Fibroblast of pulmonary artery (primary cell): ENCODE measurements at places on chromosomes 6 and 20.

- DNase-seq = no peak
Observed at GRCh38 chr6:87136963-87137362, 18.4 kb upstream of the ZNF292 start.

- no peak for DNase-seq
Observed at GRCh38 chr6:1094306-1094705, 217.6 kb upstream of the FOXQ1 start.

GRCh38 chr20:17646209-17646960 is 35.7 kb downstream of the RRBP1 start:
- no peak for DNase-seq

DNA sequence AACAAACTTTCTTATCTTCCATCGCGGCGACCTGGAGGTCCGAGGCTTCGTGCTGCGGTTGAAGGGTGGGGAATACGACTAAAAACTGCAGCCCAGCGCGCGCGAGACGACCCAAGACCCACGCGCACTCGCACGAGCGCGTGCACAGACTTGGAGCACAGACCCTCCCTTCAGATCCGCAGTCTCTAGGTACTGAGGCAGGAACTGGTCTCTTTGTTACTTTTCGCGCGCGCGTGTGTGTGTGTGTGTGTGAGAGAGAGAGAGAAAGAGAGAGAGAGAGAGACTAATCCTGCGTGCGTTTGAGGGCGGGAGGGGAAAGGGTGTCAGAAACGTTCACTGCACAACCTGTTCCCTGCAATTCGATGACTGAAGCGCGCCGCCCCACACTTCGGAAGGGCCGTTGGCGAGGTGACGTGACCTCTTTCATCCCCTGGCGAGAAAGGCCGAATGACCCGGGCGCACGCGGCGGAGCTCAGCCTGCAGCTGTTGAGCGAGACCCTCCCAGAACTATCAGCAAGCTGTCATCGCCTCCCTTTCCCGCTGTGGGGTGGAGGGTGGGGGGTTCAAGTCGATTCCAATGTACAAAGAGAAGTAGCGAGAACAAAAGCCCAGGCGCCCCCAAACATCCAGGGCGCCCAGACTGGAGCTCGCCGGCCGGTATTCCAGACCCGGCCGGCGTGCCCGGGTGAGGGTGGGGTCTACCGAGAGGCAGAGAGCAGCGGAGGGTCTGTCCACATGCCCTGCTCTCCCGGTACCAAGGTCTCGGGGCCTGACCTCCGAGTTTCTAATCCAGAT is 1.5 kb upstream of the TUBB2B start:
- no peak for DNase-seq

GRCh38 chr6:118764766-118765165 is 113.4 kb upstream of the CEP85L start:
- DNase-seq = no peak

- peak; percentile 61 for DNase-seq
Observed at GRCh38 chr6:158374020-158374419, 61.8 kb downstream of the TULP4 start.

- peak; percentile 98 for DNase-seq
Observed at GRCh38 chr20:50980071-50980681, 21.6 kb downstream of the MOCS3 start.

GRCh38 chr20:20668639-20669038 is 43.8 kb downstream of the RALGAPA2 start:
- peak; percentile 4 for DNase-seq

GRCh38 chr6:4010689-4011090 is 68.2 kb downstream of the FAM217A start:
- DNase-seq = no peak

- peak; percentile 4 for DNase-seq
Observed at GRCh38 chr6:8707956-8708772, 272.8 kb upstream of the SLC35B3 start.

- no peak for DNase-seq
Observed at GRCh38 chr6:157486572-157486971, 105.6 kb downstream of the ZDHHC14 start.

GRCh38 chr6:159645640-159646039 is 47.4 kb downstream of the SOD2 start:
- DNase-seq = peak; percentile 40
